ENCODE measurements at places on chromosomes 2 and 18.
A peak's percentile ranks its signal among the peaks of the same experiment; 100 is the strongest.

- no peak for DNase-seq
Observed at GRCh38 chr2:191970867-191971266, 124.0 kb upstream of the CAVIN2 start.

GRCh38 chr2:70115646-70116442, 28.6 kb downstream of the PCBP1 start:
- peak; percentile 45 for DNase-seq

- no peak for DNase-seq
Observed at GRCh38 chr2:48199070-48199469, 292.8 kb upstream of the FBXO11 start.

- no peak for DNase-seq
Observed at GRCh38 chr2:168470320-168471162, 14.5 kb downstream of the CERS6 start.

DNA sequence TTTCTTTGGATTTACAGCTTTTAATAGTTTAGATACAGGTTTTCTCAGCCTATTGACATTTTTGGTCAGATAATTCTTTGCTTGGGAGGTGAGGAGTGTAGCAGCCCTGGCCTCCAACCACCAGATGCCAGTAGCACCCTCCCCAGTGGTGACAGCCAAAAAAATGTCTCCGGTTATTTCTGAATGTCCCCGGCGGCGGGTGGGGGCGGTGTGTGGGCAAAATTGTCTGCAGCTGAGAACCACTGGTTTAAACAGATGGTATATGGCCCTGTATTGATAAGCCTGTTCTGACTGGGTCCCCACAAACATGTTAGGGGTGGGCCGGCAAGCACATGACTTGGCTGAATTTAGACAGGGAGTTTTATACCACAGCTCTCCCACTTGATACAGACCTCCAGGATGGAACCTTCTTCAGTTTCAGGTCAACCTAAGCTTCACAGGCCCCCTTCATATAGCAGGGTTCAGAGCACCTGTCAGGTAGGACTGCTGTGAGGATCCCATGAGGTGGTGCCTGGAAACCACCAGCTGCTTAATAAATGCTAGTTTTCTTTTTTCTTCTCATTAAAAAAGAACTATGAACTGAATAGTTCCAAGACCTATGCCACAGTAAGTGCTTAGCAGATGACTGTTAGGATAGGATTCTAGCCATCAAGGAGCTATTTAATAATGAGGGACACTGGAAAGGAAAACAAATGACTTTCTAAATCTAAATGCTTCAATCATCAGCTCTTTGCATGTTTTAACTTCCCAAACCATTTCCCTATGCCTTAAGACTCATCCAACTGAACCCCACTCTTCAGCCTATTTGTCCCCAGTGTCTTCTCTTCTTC, 18.1 kb downstream of the LPIN2 start:
- no peak for DNase-seq

DNA sequence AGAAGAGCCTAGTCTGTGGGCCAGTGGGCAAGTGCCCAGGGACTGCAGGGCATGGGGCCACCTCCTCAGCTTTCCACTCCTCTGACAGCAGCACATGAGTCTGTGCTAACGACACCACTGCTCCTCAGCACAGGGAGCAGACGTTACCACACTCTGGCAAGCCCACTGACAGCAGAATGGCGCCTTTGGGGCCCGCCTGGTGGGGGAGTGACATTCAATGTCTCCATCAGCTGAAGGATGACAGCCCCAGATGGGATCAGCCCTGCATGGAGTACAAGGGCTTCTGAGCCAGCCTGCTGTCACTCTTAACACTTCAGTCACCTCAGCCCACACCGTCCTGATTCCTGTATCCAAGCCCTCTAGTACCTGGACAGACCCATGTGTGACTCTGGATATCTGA, 149.4 kb upstream of the SMAD2 start:
- DNase-seq = no peak

DNA sequence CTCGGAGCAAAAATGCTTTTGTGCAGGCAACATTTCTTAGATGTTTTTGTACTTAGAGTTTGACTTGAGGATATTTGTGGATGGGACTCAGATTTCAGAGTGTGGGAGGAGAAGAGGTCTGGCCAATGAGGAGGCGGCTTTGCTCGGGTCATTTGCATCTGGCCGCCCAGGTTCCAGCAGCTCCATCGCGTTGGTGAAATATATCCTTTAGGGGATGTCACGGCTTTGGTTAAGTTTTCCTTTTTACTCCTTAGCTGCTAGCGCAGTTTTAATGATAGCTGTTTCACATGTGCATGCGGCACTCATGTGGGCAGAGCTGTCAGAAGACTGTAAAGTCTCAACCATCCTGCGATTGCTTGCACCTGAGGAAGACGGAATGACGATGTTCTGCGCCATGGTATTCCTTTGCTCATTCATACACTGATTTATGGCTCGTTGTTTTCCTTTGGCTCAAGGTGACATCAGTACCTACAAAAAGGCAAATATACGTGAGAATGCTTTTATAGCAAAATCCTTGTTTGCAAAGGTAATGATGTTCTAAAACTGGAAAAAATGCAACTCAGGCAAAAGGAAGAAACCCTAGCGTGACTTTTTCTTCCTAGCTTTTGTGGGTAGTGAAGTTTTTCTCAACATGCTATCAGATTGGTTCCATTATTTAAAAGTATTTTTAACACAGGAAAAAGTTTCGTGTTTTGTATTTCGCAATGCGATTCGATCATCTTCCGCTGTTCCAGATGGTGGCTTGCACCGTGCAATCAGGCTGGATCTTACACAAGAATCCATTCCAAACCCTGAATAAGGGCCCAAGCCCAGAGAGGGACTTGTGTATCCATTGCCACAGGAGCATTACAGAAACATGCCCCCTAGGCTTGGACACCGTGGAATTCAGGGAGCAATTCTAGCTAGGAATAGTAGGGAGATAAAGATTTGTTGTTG, 70.5 kb upstream of the ZNF516 start:
- DNase-seq = peak; percentile 43

DNA sequence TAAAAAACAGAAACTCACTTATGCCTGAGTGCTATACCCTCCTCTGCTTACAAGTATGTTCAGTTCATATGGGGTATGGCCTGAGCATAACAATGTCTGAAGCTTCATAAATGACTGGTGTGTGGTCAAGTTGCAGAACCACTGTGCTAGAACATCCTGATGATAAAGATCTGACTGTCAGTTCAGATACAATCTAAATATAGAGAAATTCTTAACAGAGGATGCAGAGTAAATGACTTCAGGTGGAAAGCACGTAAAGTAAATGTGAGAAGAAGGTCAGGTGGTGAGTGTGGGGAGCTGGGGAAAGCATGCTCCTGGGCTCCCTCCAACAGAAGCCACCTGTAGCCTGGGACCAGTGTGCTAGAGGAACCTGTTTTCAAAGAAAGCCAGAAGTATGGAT, 926.2 kb downstream of the TSN start:
- no peak for DNase-seq

DNA sequence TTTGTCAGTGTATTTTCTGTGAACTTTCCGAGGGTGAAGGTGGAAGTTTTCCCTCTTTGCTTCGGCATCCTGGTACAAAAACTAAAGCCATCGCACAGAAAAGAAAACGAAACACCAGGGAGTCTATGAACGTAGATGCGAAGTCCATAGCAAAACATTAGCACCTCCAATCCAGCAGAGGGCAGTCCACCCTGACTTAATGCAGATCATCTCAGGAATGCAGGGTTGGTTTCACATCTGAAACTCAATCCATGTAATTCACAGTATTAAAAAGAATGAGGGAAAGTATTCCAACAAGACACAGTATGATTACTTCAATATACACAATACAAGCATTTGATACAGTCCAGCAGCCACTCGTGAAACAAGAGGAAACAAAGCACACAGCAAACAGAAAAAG, 70.8 kb downstream of the RTP5 start:
- peak; percentile 28 for DNase-seq

DNA sequence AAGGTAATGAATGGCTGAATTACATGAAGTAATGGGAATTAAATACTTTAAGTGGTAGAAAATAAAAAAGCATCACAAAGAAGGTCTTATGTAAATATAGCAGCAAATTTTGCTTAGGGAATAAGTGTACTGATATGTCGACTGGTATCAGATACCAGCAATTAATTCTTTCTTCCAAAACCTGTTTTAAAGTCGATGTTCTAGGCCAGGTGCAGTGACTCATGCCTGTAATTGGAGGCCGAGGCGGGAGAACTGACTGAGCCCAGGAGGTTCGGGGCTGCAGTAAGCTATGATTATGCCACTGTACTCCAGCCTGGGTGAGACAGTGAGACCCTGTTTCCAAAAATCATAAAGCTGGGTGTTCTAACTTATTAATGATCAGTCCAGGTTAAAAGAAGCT, 30.3 kb downstream of the SP3 start:
- DNase-seq = no peak

DNA sequence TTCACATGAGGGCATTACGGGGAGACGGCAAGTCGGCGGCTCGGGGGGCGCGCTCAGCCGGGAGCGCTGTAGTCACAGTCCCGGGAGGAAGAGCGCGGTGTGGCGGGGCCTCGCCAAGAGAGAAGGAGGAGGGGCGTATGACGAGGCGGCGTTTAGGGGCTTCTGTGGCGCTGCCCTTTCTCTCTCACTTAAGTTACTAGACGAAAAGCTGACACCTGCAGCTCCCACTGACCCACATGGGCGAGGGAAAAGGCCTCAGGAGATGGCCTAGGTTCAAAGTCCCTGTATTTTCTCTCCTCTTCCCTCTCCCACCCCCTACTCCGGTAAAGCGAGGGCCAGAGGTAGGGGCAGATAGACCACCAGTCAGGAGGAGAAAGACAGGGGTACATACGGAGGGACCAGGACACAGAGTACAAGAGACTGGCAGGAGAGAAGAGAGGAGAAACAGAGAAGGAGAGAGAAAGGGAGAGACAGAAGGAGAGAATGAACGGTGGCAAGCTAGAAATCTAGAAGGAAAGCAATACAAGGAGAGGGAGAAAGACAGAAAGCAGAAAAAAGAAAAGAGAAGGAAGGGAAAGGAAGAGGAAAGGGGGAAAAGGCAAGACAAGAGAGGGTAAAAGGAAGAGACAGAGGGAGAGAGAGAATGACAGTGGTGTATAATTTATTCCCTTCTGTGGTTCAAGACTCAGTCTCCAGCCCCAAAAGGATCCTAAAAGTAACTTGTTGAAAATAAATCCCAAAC, 3.8 kb downstream of the SIX2 start:
- no peak for DNase-seq

GRCh38 chr2:178191511-178191910, 2.8 kb upstream of the OSBPL6 start:
- no peak for DNase-seq

Data from NCI-H526 (cell line).